Left ventricle myocardium superior (tissue), 1 donor: ENCODE measurements at places on chromosomes 6 and 20. TPM values are rescaled to one million over a fixed set of nuclear protein-coding genes. Genes with fewer than 3 reads are reported as not detected.
A peak's percentile ranks its signal among the peaks of the same experiment; 100 is the strongest.

GRCh38 chr20:37251825-37252477 is 9.7 kb downstream of the GHRH start:
- no peak for DNase-seq

DNA sequence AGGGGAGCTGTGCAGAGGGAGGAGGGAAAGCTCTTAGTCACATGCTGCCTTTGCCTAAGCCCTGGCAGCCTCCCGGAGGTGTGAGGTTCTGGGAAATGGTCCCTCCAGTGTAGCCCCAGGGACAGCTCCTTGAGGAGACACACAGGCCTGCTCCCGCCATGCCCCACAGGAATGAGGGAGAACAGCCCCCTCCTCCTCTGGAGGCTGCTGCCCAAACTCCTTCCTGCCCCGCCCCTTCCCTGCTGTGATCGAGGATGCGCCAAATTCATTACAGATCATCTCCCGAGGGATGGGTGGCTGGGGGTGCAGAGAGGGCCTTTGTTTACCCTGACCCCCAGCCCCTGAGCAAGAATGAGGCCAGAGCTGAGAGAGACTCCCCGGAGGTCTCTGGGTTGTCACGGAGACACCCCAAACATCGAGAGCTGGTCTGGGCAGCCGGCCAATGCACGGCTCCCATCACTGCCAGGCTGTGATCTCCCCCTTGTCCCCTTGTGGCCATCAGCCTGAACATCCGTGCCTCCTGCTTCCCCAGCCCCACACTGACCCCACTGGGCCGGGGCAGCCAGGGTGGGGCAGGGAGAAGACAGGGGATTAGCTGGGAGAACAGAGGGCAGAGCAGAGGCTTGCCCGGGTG is 8.4 kb downstream of the CYP21A2 start:
- peak; percentile 61 for DNase-seq

DNA sequence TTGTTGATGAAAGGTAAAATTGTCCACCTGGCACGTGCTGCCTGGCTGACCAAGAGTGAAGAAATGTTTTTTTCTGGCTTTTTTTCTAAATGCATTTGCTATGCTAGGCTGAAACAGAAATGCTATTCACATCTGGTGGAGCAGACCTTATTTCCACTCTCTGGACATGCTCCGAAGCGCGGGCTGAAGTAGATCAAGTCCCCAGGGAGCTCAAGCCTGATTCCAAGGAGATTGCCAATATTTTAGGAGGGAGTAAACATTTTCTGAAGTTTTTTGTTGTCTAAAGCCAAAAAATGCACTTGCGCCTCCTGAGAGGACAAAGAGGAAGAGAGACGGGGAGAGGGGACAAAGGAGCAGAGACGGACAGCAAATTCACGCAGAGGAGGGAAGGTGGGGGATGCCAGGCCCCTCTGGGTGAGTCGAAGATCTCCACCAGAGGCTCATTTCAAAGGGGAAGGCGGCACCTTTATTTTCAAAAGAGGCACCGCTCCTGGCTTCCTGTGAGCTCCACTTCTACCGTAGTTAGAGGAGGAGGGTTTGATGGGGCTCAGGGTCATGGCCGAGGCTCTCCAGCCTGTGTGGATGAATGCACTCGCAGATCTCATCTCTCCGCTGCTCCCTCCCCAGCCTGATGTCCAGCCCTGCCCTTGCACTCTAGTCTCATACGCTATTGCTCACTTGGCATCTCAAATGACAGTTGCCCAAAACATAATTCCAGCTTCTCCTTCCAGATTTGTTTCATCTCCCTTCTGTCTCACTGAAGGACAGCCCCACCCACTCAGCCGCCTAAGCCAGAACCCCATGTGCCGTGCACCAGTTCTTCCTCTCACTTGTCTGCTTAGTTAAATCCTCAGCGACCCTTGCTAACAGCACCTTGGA is 23.1 kb upstream of the SMOC2 start:
- peak; percentile 54 for DNase-seq

GRCh38 chr6:148109732-148110131 is 232.9 kb upstream of the SASH1 start:
- DNase-seq: no peak

TXLNB gene
- 133 TPM for total RNA-seq

MUCL3 gene
- total RNA-seq: not detected
